Frontal cortex (tissue), 4 donors: ENCODE measurements at places on chromosomes 11 and 22.

GRCh38 chr11:44308256-44308922, 1.6 kb downstream of the ALX4 start:
- no peak for DNase-seq

DNA sequence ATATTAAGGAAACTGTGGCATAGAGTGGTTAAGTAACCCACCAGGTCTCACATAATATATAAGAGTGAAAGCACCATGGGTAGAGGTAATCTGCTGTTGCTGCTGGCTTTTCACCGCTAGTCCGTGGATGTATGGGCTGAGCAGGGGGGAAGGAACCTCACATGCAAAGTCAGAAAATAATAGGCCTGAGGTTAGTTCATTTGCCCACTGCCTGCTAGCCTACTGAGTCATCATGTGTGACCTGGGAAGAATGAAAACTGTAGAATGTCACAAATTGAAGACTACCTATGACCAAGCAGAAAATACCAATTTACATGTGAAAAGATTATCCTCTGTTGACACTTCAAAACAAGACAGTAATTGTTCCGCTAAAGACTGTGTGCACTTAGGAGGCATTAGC, 560.1 kb upstream of the FAT3 start:
- DNase-seq: no peak

DNA sequence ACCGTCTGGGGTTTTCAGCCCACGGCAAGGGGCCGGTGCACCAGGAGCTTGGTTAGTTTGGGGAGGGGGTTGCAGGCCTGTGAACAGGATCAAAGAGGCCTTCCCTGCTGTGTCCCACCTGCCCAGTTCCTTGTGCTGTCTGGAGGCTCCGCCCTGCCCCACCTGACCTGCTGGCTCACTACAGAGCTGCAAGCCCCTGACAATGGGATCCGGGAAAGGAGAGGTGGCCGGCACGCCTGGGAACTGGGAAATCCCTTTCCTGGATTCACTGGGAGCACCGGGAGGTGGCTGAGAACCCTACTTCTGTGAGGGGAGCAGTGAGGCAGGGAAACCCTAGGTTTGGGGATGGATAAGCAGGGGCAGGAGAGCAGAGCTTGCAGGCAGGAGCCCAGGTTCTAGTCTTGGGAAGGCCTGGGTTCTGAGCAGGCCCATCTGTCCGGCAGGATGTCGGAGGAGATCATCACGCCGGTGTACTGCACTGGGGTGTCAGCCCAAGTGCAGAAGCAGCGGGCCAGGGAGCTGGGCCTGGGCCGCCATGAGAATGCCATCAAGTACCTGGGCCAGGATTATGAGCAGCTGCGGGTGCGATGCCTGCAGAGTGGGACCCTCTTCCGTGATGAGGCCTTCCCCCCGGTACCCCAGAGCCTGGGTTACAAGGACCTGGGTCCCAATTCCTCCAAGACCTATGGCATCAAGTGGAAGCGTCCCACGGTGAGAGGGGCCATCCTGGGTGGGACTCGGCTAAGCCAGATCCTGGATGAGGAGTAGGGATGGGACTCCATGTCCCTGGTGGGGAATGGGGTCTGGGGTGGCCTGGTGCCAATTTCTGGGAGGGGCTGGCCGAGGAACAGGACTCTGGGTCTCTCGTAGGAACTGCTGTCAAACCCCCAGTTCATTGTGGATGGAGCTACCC, 786 bp downstream of the CAPN1 start:
- no peak for DNase-seq

GRCh38 chr22:26722159-26722558, 64.8 kb downstream of the MIAT start:
- no peak for DNase-seq

- no peak for DNase-seq
Measured at GRCh38 chr11:80958987-80959386, 1518.2 kb upstream of the TENM4 start.

DNA sequence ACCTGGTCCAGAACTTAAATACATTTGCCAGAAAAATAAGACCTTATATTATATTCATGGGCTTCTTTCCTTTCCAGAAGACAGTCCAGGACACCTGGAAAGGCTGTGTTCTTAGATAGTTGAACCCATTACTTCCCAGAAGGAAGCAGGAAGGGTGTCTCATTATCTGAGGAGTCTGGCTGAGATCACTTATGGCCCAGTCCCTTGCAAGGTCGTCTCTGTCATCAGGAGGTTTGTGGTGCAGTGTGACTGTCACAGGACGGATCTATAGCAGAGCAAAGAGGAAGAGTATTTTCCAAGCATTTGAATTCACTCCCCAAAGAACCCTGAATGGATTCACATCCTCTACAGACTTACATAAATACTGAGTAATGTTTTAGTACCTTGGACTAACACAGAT, 270.7 kb upstream of the MTNR1B start:
- no peak for DNase-seq

DNA sequence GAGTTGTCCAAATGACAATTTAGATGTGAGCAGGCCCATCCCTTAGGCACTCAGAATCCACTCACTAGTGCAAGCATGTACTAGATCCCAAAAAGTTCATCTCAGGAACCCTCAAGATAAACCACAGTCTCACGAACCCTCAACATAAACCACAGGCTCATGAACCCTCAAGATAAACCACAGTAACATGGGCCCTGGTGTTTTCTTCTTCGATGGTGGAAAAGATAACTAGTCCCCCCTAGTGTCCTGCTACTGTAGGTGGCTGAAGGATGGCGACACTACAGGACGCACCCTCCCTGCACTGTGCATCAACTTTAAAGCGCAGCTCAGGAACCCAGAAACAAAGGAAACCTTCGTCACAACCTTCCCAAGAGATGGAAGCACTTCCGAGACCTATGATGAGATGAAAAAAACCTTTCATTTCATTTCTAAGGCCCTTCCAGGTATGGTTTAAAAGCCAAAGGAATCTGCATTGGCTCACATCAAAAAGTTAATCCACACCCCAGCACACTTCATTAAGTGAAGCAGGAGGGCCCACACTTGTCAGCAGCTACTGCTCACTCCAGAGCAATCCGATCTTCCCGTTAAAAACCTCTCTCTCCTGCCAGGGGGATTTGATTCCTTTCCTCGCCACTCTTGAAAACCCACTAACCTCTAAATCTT, 2.4 kb downstream of the LARGE1 start:
- no peak for DNase-seq

DNA sequence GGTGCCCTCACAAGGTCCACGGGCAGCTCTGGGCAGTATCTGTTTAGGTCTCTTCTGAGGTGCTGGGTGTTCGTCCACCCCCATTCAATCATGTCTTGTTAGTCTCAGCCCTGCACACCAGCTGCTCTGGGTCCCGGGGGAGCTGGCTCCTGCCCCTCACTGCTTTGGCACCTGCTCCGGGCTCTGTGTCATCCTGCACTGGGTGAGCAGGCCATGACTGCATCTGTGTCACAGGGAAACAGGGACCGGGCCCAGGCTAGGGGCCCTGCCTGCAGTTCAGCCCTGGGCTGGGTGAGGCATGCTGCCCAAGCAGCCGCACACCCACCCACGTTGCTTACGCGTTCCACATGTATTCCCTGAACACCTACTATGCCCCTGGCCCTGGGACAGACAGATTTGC, 43.9 kb downstream of the ELFN2 start:
- no peak for DNase-seq

DNA sequence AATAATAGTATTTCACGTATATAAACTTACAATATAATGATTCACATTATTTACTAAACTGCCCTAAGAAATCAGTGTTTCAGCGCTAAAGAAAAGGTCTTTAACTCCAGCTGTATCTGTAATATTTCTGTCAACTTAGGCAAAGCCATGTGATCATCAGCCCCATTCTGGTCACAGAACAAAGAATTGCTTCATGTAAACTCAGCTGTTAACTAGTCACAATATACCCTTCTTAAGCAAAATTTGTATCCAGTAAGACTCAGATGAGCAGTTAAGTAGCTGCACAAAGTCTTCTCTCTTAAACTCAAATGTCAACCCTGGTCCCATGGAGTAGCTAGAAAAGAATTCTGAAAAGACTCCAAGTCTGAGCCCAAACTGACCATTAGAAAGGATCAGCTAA, 26.6 kb downstream of the HPS5 start:
- DNase-seq: no peak

GRCh38 chr11:69215784-69216415, 60.2 kb downstream of the SMIM38 start:
- DNase-seq: no peak

DNA sequence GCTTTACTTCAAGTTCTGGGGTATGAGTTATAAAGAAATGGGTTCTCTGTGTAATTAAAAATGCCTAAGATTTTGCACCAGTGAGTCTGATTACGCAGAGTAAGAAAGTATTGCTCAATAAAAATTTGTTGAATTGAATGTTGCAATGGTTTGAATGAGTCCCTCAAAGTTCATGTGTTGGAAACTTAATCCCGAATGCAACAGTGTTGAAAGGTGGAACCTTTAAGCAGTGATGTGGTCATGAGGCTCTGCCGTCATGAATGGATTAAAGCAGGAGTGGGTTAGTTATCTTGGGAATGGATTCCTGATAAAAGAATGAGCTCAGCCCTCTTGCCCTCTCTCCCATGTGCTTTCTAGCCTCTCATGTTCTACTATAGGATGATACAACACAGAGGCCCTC, 52.6 kb upstream of the SESN3 start:
- no peak for DNase-seq

GRCh38 chr11:47236482-47236881, 12.1 kb downstream of the ACP2 start:
- no peak for DNase-seq

- no peak for DNase-seq
Measured at GRCh38 chr11:26947379-26947844, 46.5 kb upstream of the FIBIN start.

DNA sequence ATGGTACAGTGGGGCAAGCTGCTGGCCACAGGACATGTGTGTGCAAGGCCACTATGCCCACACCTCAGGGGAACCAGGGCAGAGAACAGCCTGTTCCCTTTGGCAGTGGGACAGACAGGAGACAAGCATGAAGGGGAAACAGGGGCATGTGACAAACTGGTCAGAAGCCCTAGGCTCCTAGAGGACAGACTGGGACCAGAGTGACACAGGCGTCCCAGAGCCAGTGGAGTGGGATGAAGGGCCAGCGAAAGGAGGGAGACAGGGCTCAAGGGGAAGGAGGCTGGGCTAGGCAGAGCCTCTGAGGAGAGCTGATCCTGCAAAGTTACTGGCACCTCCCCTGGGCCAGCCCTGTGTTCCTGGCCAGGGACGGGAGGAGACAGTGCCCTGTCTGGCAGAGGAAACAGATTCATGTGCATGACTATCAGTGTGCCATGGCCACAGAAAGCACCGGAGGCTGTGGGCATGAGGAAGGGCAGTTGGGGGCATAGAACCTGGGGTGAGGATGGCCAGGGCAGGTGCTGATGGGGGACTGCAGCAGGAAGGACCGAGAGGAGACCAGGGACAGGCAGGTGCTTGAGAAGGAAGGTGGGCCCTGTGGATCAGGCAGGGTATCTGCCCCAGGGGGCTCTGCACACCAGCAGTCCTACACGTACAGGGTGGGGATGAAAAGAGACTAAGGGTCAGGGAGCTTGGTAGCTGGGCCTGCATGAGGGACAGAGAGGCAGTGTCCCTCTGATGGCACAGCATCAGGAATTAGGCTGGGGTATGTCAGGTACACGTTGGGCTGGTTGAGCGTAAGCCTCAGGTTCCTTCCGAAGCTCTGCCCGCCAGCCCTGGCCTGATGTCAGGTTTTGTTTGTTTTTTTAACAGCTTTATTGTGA, 9.8 kb downstream of the DERL3 start:
- DNase-seq: no peak

DNA sequence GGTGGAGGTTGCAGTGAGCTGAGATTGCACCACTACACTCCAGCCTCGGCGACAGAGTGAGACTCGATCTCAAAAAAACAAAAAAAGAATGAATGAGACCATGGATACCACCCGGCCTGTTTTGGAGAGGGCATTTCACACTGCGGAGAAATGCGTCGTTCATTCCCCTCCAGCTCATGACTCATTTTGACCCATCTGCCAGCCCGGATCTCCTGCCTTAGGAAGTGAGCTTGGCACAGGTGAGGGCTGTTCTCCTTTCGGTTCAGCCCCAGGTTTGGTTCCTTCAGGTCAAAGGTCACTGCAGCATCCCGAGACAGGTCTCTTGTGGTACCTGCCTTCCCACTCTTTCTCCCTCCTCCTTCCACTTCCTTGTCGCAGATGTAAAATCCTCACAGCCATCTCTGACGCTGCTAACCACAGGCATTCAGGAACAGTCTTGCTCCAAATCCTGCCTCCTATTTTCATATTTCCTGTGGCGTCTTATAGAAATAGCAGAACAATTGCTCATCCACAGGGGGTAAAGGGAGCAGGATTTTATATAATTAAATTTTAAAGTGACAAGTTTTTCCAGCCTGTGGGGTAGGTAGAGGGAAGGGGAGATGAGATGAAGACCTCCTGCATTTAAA, 517.9 kb downstream of the NTM start:
- no peak for DNase-seq

DNA sequence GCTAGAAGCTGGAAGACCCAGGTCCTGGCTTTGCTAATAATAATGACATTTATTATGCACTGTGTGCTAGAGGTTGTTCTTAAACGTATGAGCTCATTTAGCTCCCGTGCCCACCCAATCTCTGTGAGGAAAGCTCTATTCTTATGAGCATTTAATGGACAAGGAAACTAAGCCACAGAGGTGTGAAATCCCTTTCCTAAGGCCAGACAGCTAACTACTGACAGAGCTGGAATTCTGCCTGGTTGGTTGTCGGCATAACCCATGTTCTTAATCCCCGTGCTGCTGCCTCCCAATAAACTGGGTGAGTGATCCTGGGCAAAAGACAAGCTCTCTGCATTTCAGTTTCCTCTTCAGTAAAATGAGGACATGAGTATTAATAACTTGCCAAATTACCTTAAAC, 49.4 kb downstream of the SNX19 start:
- no peak for DNase-seq

- DNase-seq: no peak
Measured at GRCh38 chr11:839875-840617, 2.3 kb downstream of the POLR2L start.

DNA sequence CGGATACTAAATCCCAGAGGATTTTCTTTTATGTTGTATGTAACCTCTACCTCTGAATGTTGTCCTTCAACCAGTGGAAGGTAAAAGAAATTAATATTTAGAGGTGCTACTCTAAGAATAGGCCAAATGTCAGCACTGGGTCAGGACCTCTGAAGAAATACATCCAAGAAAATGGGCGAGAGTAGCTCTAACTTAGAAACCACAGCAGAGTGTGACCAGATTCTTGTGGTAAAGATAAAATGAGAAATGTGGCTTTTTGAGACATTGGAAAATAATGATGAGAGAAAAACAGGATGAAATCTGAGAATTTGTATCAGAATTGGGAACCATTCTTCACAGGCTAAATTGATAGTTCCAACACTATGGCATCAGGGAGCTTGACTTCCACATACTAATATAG, 63.5 kb downstream of the CSTPP1 start:
- DNase-seq: no peak

- DNase-seq: no peak
Measured at GRCh38 chr11:95557376-95557775, 232.2 kb downstream of the FAM76B start.
